Neural crest cell (in vitro differentiated cells): ENCODE measurements at places on chromosomes 5 and 9. TPM values are rescaled to one million over a fixed set of nuclear protein-coding genes. Genes with fewer than 3 reads are reported as not detected.

CYLC2 gene
- not detected in 2 replicates for total RNA-seq

CSF1R gene
- total RNA-seq, result not detected in 2 replicates

SLC27A4 gene
- total RNA-seq, result 43.0 and 45.6 TPM in 2 replicates

PCDHA7 gene
- 1.9 and 2.3 TPM in 2 replicates for total RNA-seq

AP3S1 gene
- total RNA-seq, result 61.4 and 74.9 TPM in 2 replicates

BNIP1 gene
- 14.2 and 14.6 TPM in 2 replicates for total RNA-seq

GRCh38 chr9:16866587-16866986 is 3.9 kb downstream of the BNC2 start:
- no peak for DNase-seq
- H3K4me1 ChIP-seq, result peaks cover 30% of the 10 kb centered on the region
- peak overlapping the region; percentile 23 for H3K4me3 ChIP-seq
- H3K36me3 ChIP-seq, result no peaks in the 10 kb centered on the region
- peaks cover 53% of the 10 kb centered on the region for H3K27me3 ChIP-seq

GRCh38 chr5:82719368-82719767 is 357.8 kb downstream of the TMEM167A start:
- peaks cover 21% of the 10 kb centered on the region for H3K4me1 ChIP-seq
- no peak overlapping the region for H3K27ac ChIP-seq
- H3K36me3 ChIP-seq, result peaks cover 5% of the 10 kb centered on the region
- no peaks in the 10 kb centered on the region for H3K27me3 ChIP-seq
- DNase-seq, result no peak

DNA sequence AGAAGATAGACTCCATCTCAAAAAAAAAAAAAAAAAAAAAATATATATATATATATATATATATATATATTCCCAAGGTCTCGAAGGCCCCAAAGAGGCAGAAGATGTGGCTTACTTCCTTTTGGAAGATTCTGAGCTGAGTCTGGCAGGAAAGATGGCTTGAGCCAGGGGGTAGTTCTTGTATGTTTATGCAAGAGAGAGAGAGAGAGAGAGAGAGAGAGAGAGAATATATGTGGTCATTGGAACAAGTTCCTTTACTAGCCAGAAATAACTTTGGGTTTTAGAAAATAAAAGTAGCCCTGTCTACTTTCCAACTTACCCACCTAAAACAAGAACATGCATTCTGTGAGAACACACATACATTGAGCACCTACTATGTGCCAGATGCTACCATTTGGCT is 17.6 kb downstream of the NCS1 start:
- no peaks in the 10 kb centered on the region for H3K36me3 ChIP-seq
- H3K27me3 ChIP-seq, result no peaks in the 10 kb centered on the region
- H3K4me3 ChIP-seq, result no peak overlapping the region
- DNase-seq, result no peak
- no peak overlapping the region for H3K27ac ChIP-seq
- peaks cover 42% of the 10 kb centered on the region for H3K4me1 ChIP-seq

DNA sequence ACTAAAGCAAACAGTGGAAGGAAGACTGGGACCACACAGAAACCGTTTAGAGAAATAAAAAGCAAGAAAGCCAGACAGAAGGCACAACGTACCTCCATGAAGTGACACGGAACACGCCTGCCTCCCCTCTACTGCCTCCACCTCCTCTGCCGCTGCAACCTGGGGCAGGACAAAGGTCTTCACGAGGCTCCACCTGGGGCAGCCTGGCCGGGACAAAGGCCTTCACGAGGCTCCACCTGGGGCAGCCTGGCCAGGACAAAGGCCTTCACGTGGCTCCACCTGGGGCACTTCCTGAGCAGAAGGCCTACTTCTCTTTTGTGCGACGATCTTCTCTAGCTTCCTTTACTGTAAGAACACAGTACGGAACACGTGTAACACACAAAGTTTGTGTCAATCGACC is 11.7 kb downstream of the QSOX2 start:
- peaks cover 4% of the 10 kb centered on the region for H3K36me3 ChIP-seq
- DNase-seq, result no peak
- H3K27ac ChIP-seq, result no peak overlapping the region

GRCh38 chr9:14097215-14097614 is 216.7 kb downstream of the NFIB start:
- peaks cover 33% of the 10 kb centered on the region for H3K27me3 ChIP-seq
- H3K27ac ChIP-seq, result no peak overlapping the region
- peaks cover 21% of the 10 kb centered on the region for H3K4me1 ChIP-seq
- H3K4me3 ChIP-seq, result no peak overlapping the region

GRCh38 chr9:97845130-97845529 is 7.9 kb upstream of the FOXE1 start:
- no peak overlapping the region for H3K27ac ChIP-seq
- H3K4me3 ChIP-seq, result no peak overlapping the region
- peaks cover 96% of the 10 kb centered on the region for H3K27me3 ChIP-seq
- no peak for DNase-seq
- H3K36me3 ChIP-seq, result no peaks in the 10 kb centered on the region

GRCh38 chr5:54243483-54244080 is 66.8 kb downstream of the ARL15 start:
- H3K27ac ChIP-seq, result no peak overlapping the region
- no peaks in the 10 kb centered on the region for H3K27me3 ChIP-seq
- no peak overlapping the region for H3K4me3 ChIP-seq
- peak; percentile 30 for DNase-seq

- no peak overlapping the region for H3K4me3 ChIP-seq
- no peaks in the 10 kb centered on the region for H3K27me3 ChIP-seq
- H3K27ac ChIP-seq, result no peak overlapping the region
Measured at GRCh38 chr5:126538579-126538978, 56.4 kb downstream of the ALDH7A1 start.

DNA sequence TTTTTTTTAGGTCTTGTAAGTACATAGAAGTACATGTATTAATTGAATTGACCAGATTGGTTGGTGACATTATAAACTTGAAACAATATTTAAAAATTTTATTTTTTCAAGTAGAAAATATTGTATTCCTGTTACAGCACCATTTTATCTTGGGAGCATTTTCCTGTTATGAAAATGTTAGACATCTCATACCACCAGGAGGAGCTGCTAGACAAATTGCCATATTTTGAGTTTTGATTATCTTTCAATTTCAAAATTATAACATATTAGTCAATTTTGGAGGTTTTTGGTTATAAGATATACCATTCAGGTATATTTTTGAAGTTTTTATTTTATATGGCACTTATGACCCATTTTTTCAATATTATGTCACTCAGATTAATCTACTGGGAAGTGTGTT is 84.4 kb downstream of the CNTLN start:
- no peak overlapping the region for H3K4me3 ChIP-seq
- H3K27me3 ChIP-seq, result no peaks in the 10 kb centered on the region
- no peak for DNase-seq
- H3K4me1 ChIP-seq, result no peaks in the 10 kb centered on the region

GRCh38 chr5:7869474-7870136 is 657 bp downstream of the MTRR start:
- H3K4me1 ChIP-seq, result peaks cover 38% of the 10 kb centered on the region
- no peaks in the 10 kb centered on the region for H3K27me3 ChIP-seq
- H3K36me3 ChIP-seq, result no peaks in the 10 kb centered on the region
- no peak overlapping the region for H3K27ac ChIP-seq

DNA sequence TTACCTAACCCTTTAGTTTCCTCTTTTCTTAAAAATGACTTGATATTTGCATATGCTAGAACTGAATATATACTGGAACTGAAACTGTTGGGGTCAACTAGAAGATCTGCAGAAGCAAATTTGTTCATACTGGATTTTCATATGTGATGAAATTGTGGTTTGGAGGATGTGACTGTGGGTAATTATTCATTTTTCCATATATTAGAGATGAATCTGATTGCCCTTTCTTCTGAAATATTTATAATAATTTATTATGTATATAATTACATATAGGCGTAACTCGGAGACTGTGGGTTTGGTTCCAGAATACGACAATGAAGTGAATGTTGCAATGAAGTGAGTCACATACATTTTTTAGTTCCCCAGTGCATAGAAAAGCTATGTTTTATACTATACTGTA is 149.1 kb downstream of the ATP10B start:
- no peak for DNase-seq
- peaks cover 17% of the 10 kb centered on the region for H3K4me1 ChIP-seq
- H3K27ac ChIP-seq, result no peak overlapping the region
- H3K4me3 ChIP-seq, result no peak overlapping the region

- H3K27me3 ChIP-seq, result no peaks in the 10 kb centered on the region
- H3K4me3 ChIP-seq, result no peak overlapping the region
- H3K4me1 ChIP-seq, result peaks cover 54% of the 10 kb centered on the region
- no peak for DNase-seq
Measured at GRCh38 chr9:137761032-137761431, 116.5 kb upstream of the CACNA1B start.

DNA sequence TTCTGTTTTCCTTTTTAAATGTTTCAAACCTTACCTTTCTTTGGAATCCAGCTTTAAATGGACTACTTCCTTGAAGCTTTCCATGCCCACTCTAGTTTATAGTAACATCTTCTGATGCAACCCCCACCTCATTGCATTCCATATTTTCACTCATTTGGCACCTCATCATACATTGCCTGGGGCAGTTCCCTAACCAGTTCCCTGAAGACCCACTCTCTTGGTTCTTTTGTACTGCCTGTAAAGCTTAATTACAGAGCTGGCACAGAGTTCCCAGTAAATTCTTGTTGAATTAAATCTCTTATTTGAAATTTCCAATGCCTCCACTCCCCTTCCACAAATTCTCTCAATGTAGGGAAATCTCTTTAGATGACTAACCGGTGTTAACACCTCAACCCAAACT is 257.2 kb downstream of the ARRDC3 start:
- no peaks in the 10 kb centered on the region for H3K27me3 ChIP-seq
- peaks cover 21% of the 10 kb centered on the region for H3K4me1 ChIP-seq
- no peak overlapping the region for H3K27ac ChIP-seq
- H3K36me3 ChIP-seq, result no peaks in the 10 kb centered on the region
- DNase-seq, result no peak
- H3K4me3 ChIP-seq, result no peak overlapping the region

DNA sequence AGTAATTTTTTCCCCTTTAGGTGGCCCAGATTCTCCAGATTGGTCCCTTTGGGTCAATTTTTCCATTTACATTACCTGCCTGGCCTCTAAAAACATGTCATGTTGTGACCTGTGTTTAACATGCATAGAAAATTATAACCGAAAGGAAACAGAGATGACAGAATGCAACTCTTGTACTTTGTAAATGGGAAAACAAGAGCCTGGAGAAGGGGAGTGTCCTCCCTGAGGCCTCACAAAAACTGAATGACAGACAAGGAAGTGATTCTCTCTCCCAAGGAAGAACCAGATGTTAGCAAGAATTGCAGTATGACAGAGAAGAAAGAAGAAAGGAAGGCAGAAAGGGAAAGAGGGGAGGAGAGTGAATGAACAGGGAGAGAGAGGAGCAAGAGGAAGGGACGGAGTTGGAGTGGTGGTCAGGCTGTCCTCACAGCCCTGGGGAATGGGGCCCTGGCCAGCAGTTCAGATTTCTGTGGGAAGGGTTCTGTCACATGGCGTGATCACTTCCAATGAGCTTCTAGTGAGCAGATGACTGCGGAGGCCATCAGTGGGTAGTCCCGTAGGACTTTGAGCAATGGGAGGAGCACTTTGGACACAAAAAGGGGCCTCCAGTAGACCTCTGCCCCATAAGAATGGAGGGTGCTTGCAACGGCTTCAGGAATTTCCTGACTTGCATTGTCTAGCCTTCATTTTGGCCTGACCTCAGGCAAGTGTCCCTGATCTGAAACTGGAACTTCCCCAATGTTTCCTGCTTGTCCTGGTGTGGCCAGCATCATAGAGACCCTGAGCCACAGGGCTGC is 31.6 kb downstream of the ABLIM3 start:
- H3K4me3 ChIP-seq, result no peak overlapping the region
- peaks cover 7% of the 10 kb centered on the region for H3K4me1 ChIP-seq
- H3K27ac ChIP-seq, result peak overlapping the region; percentile 48
- DNase-seq, result no peak
- no peaks in the 10 kb centered on the region for H3K27me3 ChIP-seq
- no peaks in the 10 kb centered on the region for H3K36me3 ChIP-seq
